ENCODE measurements at places on chromosomes 3 and 15.

DNA sequence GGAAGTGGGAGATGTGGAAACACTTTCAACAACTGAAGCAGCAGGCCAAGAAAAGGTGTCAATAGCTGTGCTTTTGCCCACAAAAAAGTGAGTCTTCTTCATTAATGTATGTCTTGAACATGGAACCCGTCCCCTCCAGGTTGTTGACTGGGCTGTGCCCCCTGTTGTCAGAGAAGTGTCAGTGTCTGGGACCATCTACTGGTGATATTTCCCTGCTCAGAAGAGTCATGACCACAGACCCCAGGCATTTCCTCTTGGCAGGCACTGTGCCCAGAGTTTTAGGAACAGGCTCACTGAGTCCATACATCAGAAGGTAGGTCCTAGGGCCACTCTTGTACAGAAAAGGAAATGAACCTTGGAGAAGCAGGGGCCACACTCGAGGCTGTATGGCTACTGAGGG, 54.8 kb upstream of the LARS2 start:
- DNase-seq, result no peak

GRCh38 chr15:90099072-90099867, 3.0 kb downstream of the IDH2 start:
- no peak for DNase-seq

- no peak for DNase-seq
These were observed 272.8 kb downstream of the BBX start for GRCh38 chr3:107795514-107796094.

GRCh38 chr3:15796331-15796730, 1.4 kb downstream of the ANKRD28 start:
- no peak for DNase-seq

DNA sequence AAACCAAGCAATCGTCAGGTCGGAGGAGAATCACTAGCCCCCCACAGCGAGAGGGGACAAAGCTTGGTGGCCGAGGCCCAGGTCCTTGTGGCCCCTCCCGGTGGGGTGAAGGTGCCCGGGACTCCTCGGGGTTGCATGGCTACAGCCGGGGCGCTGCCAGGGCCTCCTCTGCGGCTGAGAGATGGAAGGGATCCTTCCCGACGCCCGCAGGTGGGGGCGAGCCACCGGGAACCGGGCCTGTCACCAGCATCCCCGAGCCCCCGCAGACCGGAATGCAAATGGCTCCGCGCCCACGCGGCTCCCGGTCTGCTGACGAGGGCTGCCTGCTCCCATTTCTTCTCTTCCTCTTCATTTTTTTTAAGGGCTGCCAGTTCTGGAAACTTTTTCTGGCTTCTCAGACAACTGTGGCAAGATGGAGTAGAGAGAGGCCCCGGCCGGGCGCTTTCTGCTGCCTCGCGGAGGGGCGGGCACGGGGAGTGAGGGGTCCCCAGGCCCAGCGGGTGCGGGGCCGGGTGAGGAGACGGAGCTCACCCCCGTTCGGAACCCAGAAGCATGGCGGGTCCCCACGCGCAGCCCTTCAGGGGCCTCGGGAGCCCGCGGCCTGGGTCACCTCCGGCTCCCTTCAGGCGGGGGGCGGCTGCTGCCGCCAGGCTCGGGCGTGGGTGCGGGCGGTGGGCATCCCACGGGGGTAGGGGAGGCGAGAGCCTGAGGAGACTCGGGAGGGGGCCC, 27.5 kb downstream of the MELTF start:
- DNase-seq, result peak; percentile 80
